NCI-H510A (cell line): ENCODE measurements at places on chromosomes 2 and 18.
A peak's percentile ranks its signal among the peaks of the same experiment; 100 is the strongest.

DNA sequence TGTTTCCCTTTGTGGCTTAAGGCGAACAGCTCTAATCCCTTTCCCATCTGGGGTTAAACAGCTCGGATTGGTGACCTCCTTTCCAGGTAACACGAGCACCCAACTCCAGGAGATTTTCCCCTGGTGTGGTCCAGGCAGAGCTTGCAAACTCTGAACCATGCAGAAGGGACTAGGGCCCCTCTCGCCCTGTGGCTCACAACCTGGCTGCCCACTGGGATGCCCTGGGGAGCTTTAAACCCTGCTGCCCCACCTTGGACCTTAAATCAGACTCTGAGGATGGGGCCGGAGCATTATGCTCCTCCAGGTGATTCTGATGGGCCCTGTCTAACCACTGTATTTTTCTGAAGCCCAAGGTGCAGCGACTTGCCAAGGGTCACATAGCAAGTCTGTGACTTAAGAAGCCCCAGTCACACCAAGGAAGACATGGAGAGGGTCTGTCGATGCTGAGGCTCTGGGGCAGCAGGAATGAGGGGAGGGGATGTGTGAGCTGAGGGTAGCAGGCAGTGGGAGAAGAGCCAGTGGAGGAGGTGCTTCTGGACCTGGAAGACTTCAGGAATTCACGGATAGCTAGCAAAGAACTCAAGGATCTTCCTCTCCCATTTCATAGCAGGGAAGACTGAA, 5.9 kb downstream of the ARID5A start:
- no peak for DNase-seq

DNA sequence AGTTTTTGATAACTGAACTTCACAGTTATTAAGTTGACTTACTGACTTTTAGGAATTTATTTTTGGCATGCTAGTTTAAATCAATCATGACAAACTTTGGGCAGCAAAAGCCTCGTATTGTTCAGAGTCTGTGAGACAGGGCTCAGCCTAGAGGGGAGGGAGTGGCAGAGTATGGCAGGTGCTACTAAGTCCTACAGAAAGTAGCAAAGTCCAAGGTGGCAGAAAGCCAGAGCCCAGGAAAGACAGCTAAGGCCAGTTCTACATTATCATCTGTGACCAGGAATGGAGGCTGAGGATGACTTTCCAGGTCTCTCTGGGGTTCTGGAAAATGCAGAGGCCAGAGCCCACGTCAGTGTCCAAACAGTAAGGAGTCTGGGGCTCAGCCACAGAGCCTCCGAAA, 34.2 kb downstream of the CHST10 start:
- no peak for DNase-seq

DNA sequence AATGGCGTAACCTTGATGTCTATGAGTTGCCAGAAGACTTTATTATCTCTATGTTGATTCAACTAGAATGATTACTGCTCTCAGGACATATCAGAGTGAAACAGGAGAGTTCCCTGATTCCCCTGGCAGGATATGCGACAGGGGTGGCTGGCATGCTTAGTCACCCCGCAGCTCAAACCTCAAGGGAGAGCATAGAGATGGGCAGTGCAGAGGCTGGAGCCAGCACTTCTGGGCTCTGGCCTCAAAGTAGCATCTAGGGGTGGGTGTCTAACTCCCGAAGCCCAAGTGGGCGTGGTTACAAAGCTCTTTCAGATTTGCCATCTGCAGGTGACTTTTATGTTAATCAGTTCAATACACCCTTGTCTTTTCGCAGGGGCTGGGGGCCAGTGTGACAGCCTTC, 391.6 kb downstream of the ADCYAP1 start:
- DNase-seq = no peak

DNA sequence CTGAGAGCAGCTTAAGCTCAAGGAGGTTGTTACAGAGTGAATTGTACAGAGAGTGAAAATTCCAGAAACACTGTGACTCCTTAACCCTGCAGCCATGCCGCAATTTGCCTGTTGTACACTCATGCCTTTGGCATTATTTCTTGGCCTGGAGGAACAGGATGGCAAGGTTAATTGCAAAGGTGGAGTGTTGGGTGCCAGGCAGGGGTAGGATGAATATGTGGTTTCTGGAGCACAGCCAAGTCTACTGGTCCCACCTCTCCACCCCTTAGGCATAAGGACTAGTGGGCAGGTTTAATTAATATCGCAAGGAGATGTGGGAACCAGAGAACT, 250.2 kb downstream of the LRRTM1 start:
- no peak for DNase-seq

- no peak for DNase-seq
These were observed 311.0 kb downstream of the NDUFA10 start for GRCh38 chr2:239714116-239714515.

DNA sequence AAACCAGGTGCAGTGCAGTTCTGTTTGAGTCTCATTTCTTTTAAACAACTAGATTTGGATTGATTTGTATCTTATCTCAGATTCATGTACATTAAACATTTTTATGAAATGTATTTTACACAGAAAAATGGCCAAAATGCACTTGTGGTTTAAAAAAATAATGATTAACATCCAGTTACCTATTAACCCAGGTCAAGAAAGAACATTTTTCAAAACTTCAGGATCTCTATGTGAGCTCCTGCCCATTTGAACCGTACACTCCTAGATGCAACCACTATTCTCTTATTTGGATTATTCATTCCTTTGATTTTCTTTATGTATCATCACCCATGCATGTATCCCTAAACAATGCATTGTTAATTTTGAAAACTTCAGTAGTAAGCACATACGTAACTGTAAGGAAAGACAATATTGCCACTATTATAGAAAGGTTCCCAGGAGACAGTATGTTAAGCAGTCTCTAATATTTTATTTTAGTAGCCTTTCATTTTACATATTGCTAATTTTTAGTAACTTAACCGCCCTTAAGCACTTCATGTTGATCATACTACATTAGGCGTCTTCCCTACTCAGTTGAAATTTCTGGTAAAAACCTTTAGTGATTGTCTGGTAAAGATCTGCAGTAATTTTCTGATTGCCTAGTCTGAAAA, 22.7 kb downstream of the RNF138 start:
- no peak for DNase-seq

DNA sequence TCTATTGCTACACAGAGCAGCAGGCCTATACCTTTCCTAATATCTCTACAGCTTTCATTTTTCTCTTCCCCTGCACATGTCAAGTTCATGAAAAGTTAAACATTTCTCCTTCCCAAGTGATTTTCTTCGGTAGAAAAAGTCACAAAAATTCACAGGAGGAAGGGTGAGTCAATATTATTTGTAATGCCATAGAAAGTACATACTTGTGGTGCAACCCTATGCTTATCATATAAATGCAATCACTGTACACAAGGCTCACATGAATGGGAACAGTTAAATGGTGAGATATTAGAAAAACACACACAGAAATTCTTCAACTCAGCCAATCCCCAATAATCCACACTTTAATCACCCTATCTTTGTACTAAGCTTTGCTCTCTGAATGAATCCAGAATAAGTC, 651.6 kb downstream of the LRRTM4 start:
- DNase-seq = no peak

DNA sequence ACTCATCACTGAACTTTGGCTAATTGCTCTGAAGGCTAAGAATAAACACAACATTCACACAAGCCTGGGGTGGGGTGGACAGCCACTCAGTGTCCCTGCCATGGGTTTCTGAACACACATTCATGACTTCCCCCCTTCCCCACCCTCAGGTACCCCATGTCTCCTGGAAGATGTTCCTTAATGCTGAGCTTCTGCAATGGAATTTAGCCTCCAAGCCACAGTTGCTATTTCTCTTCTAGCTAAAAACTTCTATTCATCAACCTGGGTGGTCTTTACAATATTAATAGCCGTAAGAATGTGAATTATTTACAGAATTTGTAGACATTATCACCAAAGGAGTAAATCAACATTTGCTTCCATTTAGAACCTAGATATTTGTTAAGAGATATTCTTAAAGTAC, 175.1 kb downstream of the ACKR3 start:
- no peak for DNase-seq

DNA sequence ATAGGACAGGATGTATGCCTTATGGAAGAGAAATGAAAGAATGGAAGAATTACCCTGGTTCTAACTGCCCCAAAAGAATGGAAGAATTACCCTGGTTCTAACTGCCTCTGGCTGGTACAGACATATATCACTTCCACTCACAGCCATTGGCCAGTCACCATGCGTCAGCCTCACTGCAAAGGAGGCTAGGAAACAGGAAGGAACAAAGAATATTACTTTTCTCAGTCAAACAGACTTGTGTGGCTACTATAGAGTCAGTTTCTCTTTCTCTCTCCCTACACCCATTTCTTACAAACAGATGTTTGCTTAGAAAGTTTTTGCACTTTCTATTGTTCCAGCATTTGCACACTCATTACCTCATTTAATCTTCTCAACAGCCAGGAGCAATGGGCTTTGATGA, 1111.1 kb upstream of the KLHL29 start:
- no peak for DNase-seq

DNA sequence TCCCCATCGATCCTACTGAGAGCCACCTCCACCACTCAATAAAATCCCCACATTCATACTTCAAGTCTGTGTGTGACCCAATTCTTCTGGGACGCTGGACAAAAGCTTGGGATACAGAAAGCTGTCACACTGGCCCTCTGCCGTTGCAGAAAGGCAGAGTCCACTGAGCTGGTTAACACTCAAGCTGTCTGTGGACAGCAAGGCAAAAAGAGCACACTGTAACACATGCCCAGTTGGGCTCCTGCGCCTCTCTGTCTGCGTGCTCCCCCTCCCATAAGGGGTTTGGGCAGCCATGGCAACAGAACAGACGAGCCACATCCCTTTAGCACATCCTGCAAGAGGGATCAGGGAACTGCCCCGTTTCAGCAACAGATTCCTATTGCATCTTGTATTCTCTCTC, 106.9 kb upstream of the RGPD4 start:
- DNase-seq = no peak

GRCh38 chr18:44961288-44961995, 280.8 kb downstream of the SETBP1 start:
- DNase-seq = no peak

- no peak for DNase-seq
These were observed 403.7 kb upstream of the MEIS1 start for GRCh38 chr2:66031236-66031635.

GRCh38 chr2:53635694-53636093, 131.9 kb upstream of the CHAC2 start:
- no peak for DNase-seq

- no peak for DNase-seq
These were observed 13.2 kb upstream of the BZW1 start for GRCh38 chr2:200798514-200798913.

DNA sequence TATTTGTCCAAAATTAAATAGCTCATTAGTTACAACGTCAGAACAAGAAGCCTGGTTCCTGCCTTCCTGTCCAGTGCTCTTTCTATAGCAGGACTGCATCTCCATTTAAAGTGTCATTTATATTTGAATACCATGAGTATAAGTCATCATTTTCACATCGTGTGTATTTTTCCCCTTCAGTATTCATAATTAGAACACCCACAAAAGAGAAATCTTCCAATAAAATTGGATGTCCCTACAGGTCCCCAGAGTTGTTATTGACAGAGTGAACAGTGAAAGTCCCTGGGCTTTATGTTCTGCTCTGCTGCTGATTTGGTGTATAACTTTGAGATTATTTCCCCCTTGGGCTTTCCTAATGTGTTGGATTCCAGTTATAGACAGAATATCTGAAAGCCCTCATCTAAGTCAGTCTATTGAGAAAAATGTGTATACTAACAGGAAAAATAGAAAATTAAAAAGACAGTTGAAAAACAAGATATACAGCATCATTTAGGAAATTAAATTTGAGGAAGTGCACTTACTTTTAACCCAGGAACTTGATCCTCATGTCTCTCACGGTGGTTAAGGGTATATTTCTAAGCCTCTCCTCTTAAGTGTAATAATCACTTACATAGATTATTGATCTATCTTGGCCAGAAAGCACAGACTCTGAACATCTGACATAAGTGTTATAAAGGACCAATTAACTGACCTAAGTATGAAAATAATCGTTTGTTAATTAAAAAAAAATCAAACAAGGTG, 15.2 kb upstream of the REV1 start:
- DNase-seq = no peak

DNA sequence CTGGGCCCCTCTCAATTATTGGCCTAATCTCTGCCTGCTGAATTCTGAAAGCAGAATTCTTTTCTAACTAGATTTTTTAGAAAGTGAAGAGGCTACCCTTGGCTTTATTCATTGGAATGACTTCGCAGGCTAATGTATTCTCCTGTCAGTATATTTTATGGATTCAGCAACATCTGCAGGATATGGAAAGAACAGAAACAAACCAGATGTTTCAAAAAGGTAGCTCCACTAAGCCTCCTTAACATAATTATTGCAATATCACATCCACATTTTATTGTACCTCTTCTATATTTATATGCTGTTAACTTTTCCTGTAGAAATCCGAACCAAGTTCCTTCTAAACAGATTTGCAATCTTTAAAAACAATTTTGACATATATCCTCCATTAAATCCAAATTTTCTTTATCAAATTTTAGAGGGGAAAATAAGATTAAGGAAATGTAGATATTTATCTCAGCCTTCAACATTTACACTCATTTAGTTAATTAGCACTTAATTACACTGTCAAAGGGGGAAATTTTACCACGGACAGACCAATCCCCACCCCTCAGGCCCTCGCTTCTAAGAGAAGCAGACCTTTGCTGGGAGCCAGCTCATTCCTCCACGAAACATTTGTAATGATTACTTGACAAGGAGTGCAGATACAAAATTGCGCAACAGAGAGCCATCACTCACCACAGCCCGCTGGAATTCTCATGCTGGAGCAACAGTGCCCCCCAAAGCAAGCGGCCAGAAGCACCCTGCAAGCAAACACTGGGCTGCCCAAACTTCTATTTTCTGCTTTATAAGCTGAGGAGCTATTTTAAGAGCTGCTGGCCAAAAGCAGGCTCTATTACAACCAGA, 253.4 kb downstream of the ETAA1 start:
- DNase-seq = peak; percentile 7

GRCh38 chr2:187435078-187435477, 13.0 kb downstream of the CALCRL start:
- DNase-seq = no peak

GRCh38 chr2:74223941-74224770, 25.7 kb downstream of the MTHFD2 start:
- no peak for DNase-seq

DNA sequence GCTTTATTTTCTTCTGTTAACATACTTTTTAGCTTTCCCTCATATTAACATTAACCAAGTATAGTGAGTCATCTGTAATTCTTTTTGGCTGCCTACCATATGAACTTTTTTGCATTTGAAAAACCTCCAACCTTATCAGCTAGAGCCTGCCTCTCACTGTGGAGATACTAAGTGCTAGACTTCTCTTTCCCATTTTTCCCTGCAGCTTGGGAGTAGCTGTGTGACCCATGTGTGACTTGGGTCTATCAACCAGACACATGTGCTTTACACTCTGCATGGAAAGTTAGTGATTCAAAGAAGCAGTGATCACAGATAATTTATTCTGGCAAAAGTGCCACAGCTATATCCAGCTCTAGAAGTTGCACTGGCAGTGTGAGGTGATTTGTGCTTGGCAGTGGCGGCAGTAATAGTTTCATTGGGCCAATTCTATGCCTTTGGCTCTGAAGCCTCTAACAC, 36.3 kb downstream of the PREPL start:
- no peak for DNase-seq

GRCh38 chr2:26911911-26912861, 58.3 kb upstream of the MAPRE3 start:
- DNase-seq = no peak
